Type B pancreatic cell (in vitro differentiated cells): ENCODE measurements at places on chromosomes 2 and 18.

DNA sequence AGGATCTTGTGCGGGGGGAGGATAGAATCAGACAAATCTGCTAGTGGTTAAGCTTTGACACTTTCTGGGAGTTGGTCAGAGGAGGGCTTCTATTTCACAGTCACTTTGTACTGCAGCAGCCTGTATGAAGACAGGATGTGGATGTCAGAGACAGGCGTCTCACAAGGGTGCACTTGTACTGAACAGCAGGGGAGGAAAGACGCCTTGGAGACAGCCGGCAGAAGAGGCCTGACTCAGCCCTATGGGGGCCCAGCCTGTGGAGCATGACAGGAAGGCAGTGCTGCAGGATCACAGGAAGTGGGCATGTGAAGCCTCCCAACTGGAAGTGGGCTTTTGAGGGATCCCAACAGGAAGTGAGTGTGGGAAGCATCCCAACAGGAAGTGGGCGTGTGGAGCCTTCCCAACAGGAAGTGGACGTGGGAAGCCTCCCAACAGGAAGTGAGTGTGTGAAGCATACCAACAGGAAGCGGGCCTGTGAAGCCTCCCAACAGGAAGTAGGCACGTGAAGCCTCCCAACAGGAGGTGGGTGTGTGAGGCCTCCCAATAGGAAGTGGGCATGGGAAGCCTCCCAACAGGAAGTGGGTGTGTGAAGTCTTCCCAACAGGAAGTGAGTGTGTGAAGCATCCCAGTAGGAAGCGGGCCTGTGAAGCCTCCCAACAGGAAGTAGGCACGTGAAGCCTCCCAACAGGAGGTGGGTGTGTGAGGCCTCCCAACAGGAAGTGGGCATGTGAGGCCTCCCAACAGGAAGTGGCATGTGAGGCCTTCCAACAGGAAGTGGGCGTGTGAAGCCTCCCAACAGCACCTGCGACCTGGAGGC, 212.3 kb downstream of the SNTG2 start:
- no peak for DNase-seq

DNA sequence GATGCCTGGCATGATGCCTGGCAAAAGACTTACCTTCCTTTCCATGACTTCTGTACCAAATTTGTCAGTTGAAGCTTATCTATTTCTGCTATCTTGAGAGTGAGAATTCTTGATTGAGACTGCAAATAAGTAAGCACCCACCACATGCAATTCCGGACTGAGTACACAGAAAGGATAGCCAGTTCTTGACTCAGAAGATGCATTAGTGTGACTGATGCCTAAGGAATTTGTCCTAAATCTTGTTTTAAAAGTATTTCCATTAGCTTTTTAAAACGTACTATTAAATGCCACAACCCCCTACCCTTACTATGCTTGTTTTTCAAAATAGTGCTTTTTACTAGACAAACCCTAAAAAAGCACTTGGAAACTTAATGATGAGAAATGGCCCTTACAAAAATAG, 545 bp downstream of the MPP4 start:
- DNase-seq, result no peak

DNA sequence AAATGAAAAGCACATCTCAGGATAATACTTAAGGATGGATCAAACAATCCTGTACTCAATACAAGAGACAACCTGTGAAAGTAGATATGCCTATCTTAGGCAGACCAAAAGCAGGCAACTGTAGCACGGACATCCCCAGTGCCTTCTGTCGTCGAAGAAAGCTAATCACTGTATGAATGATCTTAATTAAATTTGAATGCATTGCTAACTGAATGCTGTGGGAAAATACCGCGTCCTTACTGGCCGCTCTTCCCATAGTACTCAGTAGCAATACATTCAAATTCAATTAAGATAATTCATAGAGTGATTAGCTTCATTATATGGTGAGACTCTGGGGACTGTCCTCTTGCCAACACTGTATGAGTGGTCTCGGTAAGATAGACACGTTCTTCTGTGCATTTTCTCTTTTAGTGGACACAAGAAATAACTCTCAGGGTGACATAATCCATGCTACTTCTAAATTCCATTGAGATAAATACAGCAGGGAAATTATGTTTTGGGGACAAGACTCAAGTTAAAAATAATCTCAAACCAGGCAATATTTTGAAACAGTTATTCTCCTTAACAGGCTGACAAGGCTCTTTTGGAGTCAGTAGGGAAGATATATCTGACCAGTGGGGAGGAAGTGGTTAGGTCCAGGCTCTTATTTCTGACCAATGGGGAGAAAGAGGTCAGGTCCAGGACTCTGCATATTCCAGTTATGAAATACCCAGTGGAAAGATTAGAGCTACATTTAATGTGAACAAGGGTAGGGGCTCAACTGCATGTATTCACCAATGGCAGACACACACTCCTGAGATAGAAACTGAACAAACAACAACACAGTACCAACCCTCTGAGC, 97.3 kb downstream of the DOCK10 start:
- no peak for DNase-seq

- DNase-seq, result no peak
Observed at GRCh38 chr2:239018271-239019182, 170.6 kb downstream of the TWIST2 start.

DNA sequence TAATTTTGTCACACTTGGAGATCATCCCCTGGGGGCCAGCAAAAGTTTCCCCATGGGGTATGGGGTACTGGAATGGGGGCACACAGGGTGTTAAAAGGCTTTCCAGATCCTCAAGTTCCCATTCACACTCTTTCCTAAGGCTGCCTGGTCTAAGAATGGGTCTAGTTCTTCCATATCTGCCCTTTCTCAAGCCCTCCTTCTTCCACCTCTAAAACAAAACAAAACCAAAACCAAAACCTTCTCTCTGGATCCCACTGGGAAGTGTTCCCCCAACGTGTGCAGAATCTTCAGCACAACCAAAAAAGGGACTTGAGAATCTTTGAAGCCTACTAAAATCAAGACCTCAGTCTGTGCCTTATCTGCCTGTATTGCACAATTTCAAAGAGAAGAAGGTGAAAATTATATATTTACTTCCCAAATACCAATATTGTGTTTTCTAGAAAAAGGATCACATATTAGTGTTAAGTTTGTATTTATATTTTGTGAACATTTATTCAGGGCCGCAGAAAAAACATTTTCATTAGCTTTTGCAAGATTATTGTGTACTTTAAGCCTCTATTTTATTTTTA, 207.2 kb upstream of the TCF4 start:
- DNase-seq, result no peak

- no peak for DNase-seq
Observed at GRCh38 chr2:173858291-173858731, 106.9 kb downstream of the SP3 start.
